ENCODE measurements at places on chromosomes 7 and 10. TPM values are rescaled to one million over a fixed set of nuclear protein-coding genes. Genes with fewer than 3 reads are reported as not detected.

- no peaks in the 10 kb centered on the region for H3K4me1 ChIP-seq
- H3K27ac ChIP-seq: no peak overlapping the region
- H3K27me3 ChIP-seq: no peaks in the 10 kb centered on the region
- no peak overlapping the region for H3K4me3 ChIP-seq
Observed at GRCh38 chr7:81754918-81755696, 14.7 kb downstream of the HGF start.

- no peaks in the 10 kb centered on the region for H3K27me3 ChIP-seq
- H3K27ac ChIP-seq: no peak overlapping the region
- H3K36me3 ChIP-seq: no peaks in the 10 kb centered on the region
- no peak overlapping the region for H3K4me3 ChIP-seq
Observed at GRCh38 chr7:157555944-157556641, 219.3 kb downstream of the DNAJB6 start.

- no peaks in the 10 kb centered on the region for H3K27me3 ChIP-seq
- no peaks in the 10 kb centered on the region for H3K4me1 ChIP-seq
- no peak overlapping the region for H3K4me3 ChIP-seq
- no peak for DNase-seq
- no peak overlapping the region for H3K27ac ChIP-seq
Observed at GRCh38 chr10:65394502-65395297, 1531.1 kb upstream of the LRRTM3 start.

DNA sequence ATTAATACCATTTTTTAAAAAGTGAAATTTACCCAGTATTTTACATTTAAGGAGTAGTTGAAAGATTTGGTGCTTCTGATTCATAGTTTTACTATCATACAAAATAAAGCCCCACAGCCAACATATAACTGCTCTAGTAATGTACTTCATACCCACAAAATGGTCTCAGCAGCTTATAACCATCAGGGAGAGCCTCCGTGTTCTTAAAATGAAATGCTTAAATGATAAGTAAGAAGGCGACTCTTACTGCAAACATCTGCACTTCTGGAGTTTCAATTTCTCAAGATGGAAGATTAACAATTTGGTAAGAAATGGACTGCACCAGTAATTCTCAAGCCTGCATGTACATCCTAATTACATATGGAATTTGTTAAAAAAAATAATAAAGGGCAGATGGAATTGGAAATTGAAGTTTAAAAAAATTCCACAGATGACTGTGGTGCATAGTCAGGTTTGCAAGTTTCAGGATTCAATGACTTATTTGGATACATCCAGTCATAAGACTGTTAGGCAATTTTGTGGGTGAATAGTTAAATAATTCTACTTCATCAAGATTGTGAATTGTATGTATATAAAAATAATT is 461.0 kb downstream of the KIF20B start:
- no peaks in the 10 kb centered on the region for H3K36me3 ChIP-seq
- no peak for DNase-seq
- no peaks in the 10 kb centered on the region for H3K27me3 ChIP-seq
- no peak overlapping the region for H3K27ac ChIP-seq

DNA sequence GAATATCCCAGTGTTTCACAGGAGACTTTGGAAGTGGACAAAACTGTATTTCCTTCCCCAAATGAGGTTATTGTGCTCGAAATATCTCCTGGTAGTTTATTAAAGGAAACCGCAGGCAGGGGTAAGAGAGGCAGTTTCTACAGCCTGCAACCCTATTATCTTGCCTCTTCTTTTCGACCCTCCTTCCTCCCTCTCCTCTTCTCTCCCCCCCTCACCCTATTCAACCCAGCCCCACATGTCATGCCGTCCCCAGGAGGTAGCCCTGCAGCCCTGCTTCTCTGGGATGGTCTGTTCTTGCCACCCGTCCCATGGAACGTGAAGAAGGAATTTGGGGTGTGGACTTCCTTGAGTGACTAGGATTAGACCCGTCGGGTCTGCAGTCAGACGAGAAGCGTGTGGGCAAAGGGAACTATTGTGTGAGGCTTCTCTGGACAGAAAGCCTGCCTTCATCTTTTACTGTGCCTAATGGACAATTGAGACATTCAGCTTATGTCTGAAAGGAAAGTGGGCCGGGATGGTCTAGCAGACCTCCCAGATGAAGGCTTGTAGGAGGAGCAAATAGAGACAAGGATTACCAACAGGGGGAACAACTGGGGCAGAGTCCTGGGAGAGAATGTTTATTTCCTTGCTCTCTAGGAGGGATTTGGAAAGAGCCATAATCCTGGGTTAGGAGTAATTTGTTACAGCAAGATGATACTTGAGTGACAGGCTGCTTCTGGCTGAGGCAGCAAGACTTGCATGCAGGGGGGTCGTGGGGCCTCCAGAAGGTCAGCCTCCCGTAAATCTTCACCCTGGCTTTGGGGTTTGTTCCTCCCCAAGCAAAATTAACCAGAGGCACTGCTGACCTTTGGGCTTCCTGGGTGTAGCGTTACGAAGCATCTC is 77.8 kb downstream of the TCF7L2 start:
- H3K27me3 ChIP-seq: no peaks in the 10 kb centered on the region
- H3K4me1 ChIP-seq: peaks cover 6% of the 10 kb centered on the region
- no peak overlapping the region for H3K27ac ChIP-seq
- no peak overlapping the region for H3K4me3 ChIP-seq
- no peaks in the 10 kb centered on the region for H3K36me3 ChIP-seq
- DNase-seq: no peak

GRCh38 chr10:53479365-53479764 is 706.8 kb upstream of the MBL2 start:
- H3K36me3 ChIP-seq: no peaks in the 10 kb centered on the region
- no peak overlapping the region for H3K27ac ChIP-seq
- H3K4me1 ChIP-seq: no peaks in the 10 kb centered on the region
- H3K27me3 ChIP-seq: no peaks in the 10 kb centered on the region
- no peak for DNase-seq

DNA sequence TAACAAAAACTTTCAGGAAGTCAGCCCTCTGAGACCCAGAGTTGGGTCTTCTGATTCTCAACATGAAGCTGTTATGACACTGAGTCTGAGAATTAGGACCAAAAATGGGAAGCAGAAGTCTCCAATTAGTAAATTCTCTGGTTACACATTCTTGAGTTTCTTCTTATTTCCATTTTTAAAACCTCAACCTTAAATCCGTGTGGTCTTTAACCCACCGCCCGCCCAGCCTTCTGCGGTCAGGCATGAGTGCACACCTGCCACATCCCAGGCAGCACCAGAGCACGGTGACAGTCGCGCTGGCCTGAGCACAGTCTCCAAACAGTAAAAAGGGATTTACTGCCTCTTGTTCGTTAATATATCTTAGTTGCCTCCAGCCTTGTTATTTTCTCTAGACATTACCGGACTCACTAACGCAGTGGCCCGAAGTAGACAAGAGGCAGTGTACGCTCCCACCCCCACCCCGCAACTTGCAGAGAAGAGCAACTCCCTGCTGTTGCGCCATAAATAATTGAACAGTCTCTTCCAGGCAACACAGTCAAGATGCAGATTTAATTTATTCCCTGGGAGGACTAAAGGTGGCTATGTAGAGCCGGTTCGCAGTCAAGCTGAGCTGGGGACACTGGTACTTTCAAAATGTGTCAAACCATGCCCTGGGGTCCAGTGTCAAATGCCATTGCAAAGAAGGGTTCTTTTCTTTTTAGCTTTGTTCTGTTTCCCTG is 147.0 kb upstream of the CELF2 start:
- no peak for DNase-seq
- no peaks in the 10 kb centered on the region for H3K4me1 ChIP-seq
- H3K36me3 ChIP-seq: no peaks in the 10 kb centered on the region
- H3K27me3 ChIP-seq: peaks cover 13% of the 10 kb centered on the region
- H3K4me3 ChIP-seq: no peak overlapping the region
- H3K27ac ChIP-seq: no peak overlapping the region

GRCh38 chr10:73843261-73843660 is 31.1 kb downstream of the CAMK2G start:
- H3K4me1 ChIP-seq: no peaks in the 10 kb centered on the region
- DNase-seq: no peak
- H3K36me3 ChIP-seq: peaks cover 72% of the 10 kb centered on the region
- no peak overlapping the region for H3K4me3 ChIP-seq

- no peak for DNase-seq
- H3K4me3 ChIP-seq: no peak overlapping the region
- H3K4me1 ChIP-seq: peaks cover 4% of the 10 kb centered on the region
- H3K36me3 ChIP-seq: no peaks in the 10 kb centered on the region
- no peaks in the 10 kb centered on the region for H3K27me3 ChIP-seq
- H3K27ac ChIP-seq: no peak overlapping the region
Observed at GRCh38 chr10:50540069-50540825, 83.5 kb downstream of the SGMS1 start.

The COG5 gene
- 25.2 TPM for total RNA-seq

The COX19 gene
- total RNA-seq: 6.9 TPM

The HKDC1 gene
- total RNA-seq: 15.3 TPM

All from thymus (tissue), 14 donors.